ENCODE measurements at places on chromosomes 4 and X. TPM values are rescaled to one million over a fixed set of nuclear protein-coding genes. Genes with fewer than 3 reads are reported as not detected.

- H3K27me3 ChIP-seq, result no peaks in the 10 kb centered on the region
- no peaks in the 10 kb centered on the region for H3K36me3 ChIP-seq
- peaks cover 52% of the 10 kb centered on the region for H3K4me1 ChIP-seq
- peak overlapping the region; percentile 98 for H3K27ac ChIP-seq
- peak overlapping the region; percentile 81 for H3K4me3 ChIP-seq
Observed at GRCh38 chrX:154096140-154097002, 1.1 kb downstream of the MECP2 start.

GRCh38 chr4:87540146-87541058 is 11.2 kb upstream of the SPARCL1 start:
- H3K36me3 ChIP-seq, result no peaks in the 10 kb centered on the region
- H3K27me3 ChIP-seq, result no peaks in the 10 kb centered on the region
- peak; percentile 92 for DNase-seq

DNA sequence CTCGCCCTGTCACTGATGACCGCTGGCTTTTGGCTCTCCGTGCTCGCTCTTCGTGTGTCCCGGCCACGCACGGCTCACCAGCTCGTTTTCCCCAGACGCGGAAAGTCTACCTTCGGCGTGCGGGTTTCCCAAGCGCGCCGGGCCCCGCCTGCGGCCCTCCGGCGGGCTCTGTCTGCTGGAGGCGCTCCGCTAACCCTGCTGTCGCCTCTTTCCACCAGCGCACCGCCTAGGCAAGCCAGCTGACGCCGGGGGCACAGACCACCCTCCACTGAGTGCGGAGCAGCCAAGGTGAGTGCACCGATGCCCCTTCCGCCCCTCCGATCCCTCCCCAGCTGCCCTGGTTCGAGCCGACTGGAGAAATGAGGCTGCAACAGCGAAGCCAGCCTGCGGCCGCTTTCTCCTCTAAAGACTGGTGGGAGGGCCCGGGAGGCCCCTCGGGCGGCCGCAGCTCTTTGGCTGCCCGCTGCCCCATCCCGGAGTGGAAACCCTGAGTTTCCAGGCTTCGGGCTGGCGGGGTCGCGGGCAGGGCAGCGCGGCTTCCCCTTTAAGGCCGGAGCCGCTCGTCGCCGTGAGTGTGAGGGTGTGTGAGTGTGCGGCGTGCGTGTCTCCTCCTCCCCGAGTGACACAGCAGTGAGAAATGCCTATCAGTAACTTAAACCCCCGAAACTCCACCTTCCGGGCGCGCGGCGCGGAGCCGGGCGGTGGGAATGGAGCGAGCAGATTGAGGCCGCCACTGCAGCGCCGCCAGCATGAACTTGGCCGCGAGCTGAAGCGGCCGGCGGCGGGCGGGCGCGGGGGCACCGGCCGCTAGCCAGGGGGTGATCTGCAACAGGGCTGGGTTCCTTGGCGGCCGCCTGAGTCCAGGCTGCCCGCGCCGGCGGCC is at the start of gene MAMLD1:
MAMLD1 (plus strand) TSS at position 719 of the 883 bp plus-strand sequence. CDS start 82,200 bp downstream, outside the sequence.
- peak within 1 kb of the TSS; percentile 62 for H3K4me3 ChIP-seq
- peak; percentile 92 for DNase-seq
- H3K27ac ChIP-seq, result peak within 1 kb of the TSS; percentile 90
- peaks cover 24% of the 10 kb centered on the region for H3K4me1 ChIP-seq
- H3K36me3 ChIP-seq, result no peaks in the 10 kb centered on the region
- no peaks in the 10 kb centered on the region for H3K27me3 ChIP-seq

- H3K4me1 ChIP-seq, result no peaks in the 10 kb centered on the region
- no peaks in the 10 kb centered on the region for H3K36me3 ChIP-seq
- H3K27ac ChIP-seq, result no peak overlapping the region
- no peaks in the 10 kb centered on the region for H3K27me3 ChIP-seq
Observed at GRCh38 chr4:17528551-17529165, 13.7 kb downstream of the CLRN2 start.

DNA sequence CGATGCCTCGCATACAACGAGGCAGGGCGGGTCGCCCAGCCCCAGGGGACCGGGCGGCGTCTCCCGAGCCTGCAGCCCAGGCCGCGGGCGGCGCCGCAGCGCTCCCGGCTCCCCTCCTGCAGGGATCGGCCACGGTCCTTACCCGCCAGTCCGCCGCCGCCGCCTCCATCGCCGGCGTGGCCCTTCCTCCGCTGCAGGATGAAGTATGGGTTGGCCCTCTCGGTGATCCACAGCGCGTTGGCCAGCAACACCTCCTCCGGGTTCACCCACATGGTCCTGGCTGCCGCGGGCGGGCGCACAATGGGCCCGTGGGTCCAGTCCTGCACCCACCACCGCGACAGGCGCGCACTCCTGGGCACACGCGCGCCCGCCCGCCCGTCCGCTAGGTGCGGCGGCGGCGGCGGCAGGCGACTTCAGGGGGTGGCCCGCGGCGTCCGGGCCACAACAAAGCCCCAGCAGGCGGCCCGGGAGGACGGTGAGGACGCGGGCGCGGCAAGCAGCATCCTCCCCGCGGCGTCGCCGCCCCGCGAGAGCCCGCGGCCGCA is 339 bp downstream of the TBC1D9 start:
- peaks cover 29% of the 10 kb centered on the region for H3K4me1 ChIP-seq
- H3K36me3 ChIP-seq, result no peaks in the 10 kb centered on the region
- peak overlapping the region; percentile 88 for H3K27ac ChIP-seq
- H3K4me3 ChIP-seq, result peak overlapping the region; percentile 84
- H3K27me3 ChIP-seq, result no peaks in the 10 kb centered on the region

- H3K27me3 ChIP-seq, result no peaks in the 10 kb centered on the region
- DNase-seq, result no peak
- H3K36me3 ChIP-seq, result no peaks in the 10 kb centered on the region
- H3K27ac ChIP-seq, result no peak overlapping the region
- H3K4me1 ChIP-seq, result peaks cover 9% of the 10 kb centered on the region
Observed at GRCh38 chr4:109429545-109429944, 4.1 kb upstream of the SEC24B start.

- H3K4me3 ChIP-seq, result no peak overlapping the region
- H3K27ac ChIP-seq, result peak overlapping the region; percentile 69
- no peak for DNase-seq
- H3K27me3 ChIP-seq, result no peaks in the 10 kb centered on the region
Observed at GRCh38 chr4:140996766-140997165, 136.5 kb downstream of the RNF150 start.

GRCh38 chrX:133726211-133726630 is 259.2 kb downstream of the GPC3 start:
- no peak overlapping the region for H3K27ac ChIP-seq
- no peaks in the 10 kb centered on the region for H3K36me3 ChIP-seq
- no peaks in the 10 kb centered on the region for H3K27me3 ChIP-seq
- no peaks in the 10 kb centered on the region for H3K4me1 ChIP-seq
- H3K4me3 ChIP-seq, result no peak overlapping the region

- peak overlapping the region; percentile 93 for H3K27ac ChIP-seq
- peaks cover 12% of the 10 kb centered on the region for H3K4me1 ChIP-seq
- H3K36me3 ChIP-seq, result no peaks in the 10 kb centered on the region
- no peak for DNase-seq
Observed at GRCh38 chrX:71282514-71283402, 677 bp upstream of the NONO start.

- no peak overlapping the region for H3K27ac ChIP-seq
- no peak for DNase-seq
- no peak overlapping the region for H3K4me3 ChIP-seq
- H3K4me1 ChIP-seq, result no peaks in the 10 kb centered on the region
- no peaks in the 10 kb centered on the region for H3K36me3 ChIP-seq
- no peaks in the 10 kb centered on the region for H3K27me3 ChIP-seq
Observed at GRCh38 chr4:110183643-110184042, 14.8 kb downstream of the ELOVL6 start.

DNA sequence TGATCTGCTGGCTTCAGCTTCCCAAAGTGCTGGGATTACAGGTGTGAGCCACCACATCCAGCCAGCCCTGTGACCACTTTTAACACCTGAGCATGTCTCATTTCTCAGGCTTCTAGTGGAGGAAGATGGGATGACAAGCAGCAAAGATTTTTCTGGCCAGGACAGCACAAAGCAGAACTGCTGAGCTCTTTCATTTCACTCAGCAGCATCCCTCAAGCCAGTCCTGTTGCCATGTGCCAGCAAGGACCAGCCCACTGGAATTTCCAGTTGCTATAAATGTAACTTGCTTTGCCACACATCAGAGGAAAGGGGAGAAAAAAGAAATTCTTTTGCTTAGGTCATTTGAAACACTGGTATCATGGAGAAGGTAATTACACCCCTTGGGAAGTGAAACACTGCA is 75.9 kb downstream of the SLC9A7 start:
- H3K27ac ChIP-seq, result no peak overlapping the region
- H3K4me1 ChIP-seq, result no peaks in the 10 kb centered on the region
- no peak overlapping the region for H3K4me3 ChIP-seq
- DNase-seq, result no peak
- H3K27me3 ChIP-seq, result no peaks in the 10 kb centered on the region

- no peak overlapping the region for H3K27ac ChIP-seq
- H3K4me3 ChIP-seq, result no peak overlapping the region
- H3K4me1 ChIP-seq, result no peaks in the 10 kb centered on the region
Observed at GRCh38 chr4:64584981-64585557, 175.8 kb upstream of the TECRL start.

GRCh38 chrX:49762175-49762720 is 66.5 kb upstream of the PAGE1 start:
- H3K27ac ChIP-seq, result no peak overlapping the region
- H3K36me3 ChIP-seq, result no peaks in the 10 kb centered on the region
- H3K4me1 ChIP-seq, result no peaks in the 10 kb centered on the region
- no peak for DNase-seq

DNA sequence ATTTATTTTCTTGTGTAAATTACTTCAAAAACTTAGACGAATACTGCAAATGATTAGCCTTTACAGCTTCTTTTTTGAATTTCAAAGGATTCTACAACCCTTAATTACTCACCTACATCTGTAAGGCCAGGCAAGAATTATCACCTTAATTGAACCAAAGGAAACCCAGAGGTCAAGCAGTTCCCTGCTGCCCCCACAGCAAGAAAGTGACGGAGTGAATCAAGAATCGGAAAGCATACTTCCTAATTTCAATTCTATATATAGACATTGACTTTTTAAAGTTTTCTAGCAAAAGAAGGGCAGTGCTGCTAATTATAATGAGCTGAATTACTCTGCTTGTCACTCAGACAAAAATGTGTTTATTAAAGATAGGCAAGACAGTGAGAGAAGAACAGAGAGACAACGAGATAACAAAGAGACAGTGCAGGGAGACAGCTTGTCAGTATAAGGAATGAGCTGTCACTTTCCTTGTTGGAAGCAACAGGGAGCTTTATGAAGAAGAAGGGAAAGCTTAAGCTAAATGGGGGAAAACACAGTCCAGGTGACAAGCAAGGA is 47.5 kb upstream of the SPANXN4 start:
- H3K4me3 ChIP-seq, result no peak overlapping the region
- no peaks in the 10 kb centered on the region for H3K4me1 ChIP-seq
- no peaks in the 10 kb centered on the region for H3K27me3 ChIP-seq
- no peak for DNase-seq
- H3K27ac ChIP-seq, result no peak overlapping the region
- H3K36me3 ChIP-seq, result no peaks in the 10 kb centered on the region

DNA sequence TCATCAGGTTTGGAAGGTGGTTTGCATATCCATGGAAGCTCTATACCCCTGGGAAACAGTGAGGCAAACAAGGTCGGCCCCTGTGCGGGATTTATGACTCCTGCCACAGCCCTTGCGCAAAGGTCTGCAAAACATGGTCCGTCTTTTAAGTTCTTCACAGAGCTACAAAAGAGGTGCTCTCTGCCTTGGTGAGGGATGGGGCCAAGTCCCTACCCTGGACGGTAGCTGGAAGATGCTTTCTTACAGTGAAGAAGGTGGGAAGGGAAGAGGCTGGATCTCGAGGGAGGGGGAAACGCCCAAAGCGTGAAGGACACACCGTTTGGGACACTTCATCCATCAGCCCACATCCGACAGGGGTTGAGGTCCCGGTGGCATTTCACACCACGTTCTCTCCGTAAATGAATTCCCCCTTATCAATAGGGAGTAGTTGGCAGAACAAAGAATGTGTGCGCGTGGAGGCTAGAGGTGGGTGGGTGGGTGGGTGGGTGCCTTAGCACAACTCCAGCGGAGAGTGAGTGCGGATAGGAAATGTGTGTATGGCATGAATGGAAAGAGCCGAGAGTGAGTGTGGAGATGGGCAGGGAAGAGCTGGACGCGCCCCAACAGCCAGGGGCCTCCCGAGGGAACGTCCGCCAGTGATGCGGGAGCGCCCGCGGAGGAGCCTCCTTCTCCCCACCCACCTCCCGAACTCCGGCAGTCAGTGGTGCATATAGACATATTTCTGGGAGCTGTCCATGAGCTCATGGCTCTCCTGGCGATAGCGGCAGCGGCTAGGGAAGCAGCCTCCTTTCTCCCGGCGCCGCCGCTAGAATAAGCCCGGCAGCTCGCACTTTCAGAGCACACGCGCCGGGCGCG is 68.3 kb downstream of the LARP7 start:
- peak overlapping the region; percentile 77 for H3K27ac ChIP-seq
- H3K4me3 ChIP-seq, result peak overlapping the region; percentile 64
- peak; percentile 87 for DNase-seq
- H3K27me3 ChIP-seq, result no peaks in the 10 kb centered on the region

- no peak overlapping the region for H3K4me3 ChIP-seq
- H3K36me3 ChIP-seq, result no peaks in the 10 kb centered on the region
- H3K27me3 ChIP-seq, result no peaks in the 10 kb centered on the region
- no peak for DNase-seq
Observed at GRCh38 chrX:110920991-110921390, 125.4 kb upstream of the CHRDL1 start.

- H3K4me3 ChIP-seq, result no peak overlapping the region
- H3K27me3 ChIP-seq, result no peaks in the 10 kb centered on the region
- no peak for DNase-seq
Observed at GRCh38 chr4:124743711-124744110, 31.2 kb upstream of the ANKRD50 start.

DNA sequence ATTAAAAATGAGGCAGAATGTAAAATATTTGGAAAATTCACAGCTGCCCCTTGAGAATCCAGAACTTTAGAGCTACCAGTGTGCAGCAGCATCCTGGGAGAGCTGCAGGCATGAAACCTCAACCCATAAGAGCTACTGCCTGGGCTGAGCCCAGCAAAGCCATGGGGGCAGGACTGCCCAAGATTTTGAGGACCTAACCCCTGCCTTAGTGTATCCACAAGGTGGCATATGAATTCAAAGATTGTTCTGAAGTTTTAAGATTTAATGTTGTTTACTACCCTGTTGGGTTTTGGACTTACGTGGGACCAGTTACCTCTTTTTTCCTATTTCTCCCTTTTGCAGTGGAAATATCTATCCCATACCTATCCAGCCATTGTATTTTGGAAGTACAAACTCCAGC is 26.4 kb downstream of the CASP6 start:
- no peak overlapping the region for H3K4me3 ChIP-seq
- H3K27ac ChIP-seq, result no peak overlapping the region
- no peak for DNase-seq

GRCh38 chrX:134886002-134886596 is 104.7 kb upstream of the SMIM10 start:
- H3K27ac ChIP-seq, result no peak overlapping the region
- no peak overlapping the region for H3K4me3 ChIP-seq
- H3K27me3 ChIP-seq, result no peaks in the 10 kb centered on the region
- no peak for DNase-seq
- H3K36me3 ChIP-seq, result no peaks in the 10 kb centered on the region

GRCh38 chr4:185576962-185577950 is 41.9 kb upstream of the PDLIM3 start:
- H3K4me1 ChIP-seq, result peaks cover 31% of the 10 kb centered on the region
- peak overlapping the region; percentile 78 for H3K27ac ChIP-seq
- no peaks in the 10 kb centered on the region for H3K27me3 ChIP-seq
- no peak overlapping the region for H3K4me3 ChIP-seq
- no peaks in the 10 kb centered on the region for H3K36me3 ChIP-seq
- no peak for DNase-seq

AADAT gene
- 4.8 TPM for total RNA-seq

PABPC1L2B gene
- not detected for total RNA-seq

VEGFC gene
- total RNA-seq, result 10.3 TPM

PCSK1N gene
- 6.5 TPM for total RNA-seq

TNIP3 gene
- not detected for total RNA-seq

GAB3 gene
- 5.4 TPM for total RNA-seq

RAB41 gene
- not detected for total RNA-seq

PF4V1 gene
- total RNA-seq, result not detected

TBC1D8B gene
- total RNA-seq, result 2.5 TPM
